Upper lobe of right lung (tissue), 1 donor: ENCODE measurements at places on chromosomes 2 and 18.

DNA sequence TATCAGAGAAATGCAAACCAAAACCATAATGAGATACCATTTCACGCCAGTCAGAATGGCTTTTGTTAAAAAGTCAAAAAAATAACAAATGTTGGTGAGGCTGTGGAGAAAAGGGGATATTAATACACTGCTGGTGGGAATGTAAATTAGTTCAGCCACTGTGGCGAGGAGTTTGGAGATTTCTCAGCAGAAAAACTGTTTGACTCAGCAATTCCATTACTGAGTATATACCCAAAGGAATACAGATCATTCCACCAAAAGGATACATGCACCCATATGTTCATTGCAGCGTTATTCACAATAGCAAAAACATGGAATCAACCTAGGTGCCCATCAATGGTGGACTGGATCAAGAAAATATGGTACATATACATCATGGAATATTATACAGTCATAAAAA is 54.5 kb upstream of the WDR75 start:
- no peak for DNase-seq

DNA sequence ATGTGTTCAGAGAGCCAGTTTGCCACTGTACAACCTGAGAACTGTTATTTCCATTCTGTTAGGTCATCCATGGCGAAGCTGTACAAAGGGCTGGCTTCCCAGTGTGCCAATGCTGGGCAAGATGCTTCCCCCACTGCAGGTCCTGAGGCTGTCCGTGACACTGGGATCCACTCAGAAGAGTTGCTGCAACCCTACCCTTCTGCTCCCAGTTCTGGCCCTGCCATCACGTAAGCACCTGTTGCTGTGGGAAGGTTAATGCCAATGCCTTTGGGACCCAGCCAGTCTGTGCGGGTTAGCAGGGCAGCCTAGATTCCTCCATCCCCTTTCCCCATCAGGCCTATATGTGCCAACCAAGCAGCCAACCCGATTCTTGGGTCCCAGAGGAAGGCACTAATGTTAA is 68.3 kb downstream of the ARHGEF33 start:
- DNase-seq, result no peak

- no peak for DNase-seq
Measured at GRCh38 chr18:10319914-10320600, 134.4 kb upstream of the APCDD1 start.

DNA sequence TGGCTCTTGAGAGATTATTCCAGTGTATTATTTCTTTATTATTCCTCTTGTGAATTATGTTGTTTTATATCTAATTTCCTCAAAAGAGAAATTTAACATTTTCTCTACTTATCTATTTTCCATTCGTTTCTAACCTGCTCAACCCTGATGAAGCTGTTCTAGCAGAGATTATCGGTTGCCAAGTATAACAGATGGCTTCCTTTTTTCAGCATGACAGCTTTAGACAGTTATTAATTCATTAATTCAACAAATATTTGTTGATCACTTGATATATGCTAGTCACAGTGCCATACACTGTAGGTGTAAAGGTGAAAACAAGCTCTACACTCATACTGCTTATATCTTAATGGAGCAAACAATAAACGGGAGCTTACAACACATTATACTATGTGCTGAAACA is 137.9 kb upstream of the UBE2E3 start:
- no peak for DNase-seq

- no peak for DNase-seq
Measured at GRCh38 chr18:8081267-8081666, 514.2 kb downstream of the PTPRM start.

DNA sequence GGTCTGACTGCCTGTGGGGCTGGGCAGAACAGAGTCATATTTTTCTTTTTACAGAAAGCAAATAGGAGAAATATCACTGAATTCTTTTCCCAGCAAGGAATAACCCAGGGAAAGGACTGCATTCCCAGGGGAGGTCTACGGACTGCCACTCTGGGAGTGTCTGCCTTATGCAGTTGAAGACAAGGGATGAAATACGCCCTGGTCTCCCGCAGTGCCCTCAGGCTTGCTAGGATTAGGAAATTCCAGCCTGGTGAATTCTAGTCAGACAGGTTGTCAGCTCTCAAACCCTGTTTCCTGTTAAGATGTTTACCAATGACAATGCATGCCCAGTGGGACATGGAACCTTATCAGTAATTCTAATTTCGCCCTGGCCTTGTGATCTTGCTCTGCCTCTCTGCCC is 30.3 kb upstream of the PDK1 start:
- DNase-seq, result no peak

DNA sequence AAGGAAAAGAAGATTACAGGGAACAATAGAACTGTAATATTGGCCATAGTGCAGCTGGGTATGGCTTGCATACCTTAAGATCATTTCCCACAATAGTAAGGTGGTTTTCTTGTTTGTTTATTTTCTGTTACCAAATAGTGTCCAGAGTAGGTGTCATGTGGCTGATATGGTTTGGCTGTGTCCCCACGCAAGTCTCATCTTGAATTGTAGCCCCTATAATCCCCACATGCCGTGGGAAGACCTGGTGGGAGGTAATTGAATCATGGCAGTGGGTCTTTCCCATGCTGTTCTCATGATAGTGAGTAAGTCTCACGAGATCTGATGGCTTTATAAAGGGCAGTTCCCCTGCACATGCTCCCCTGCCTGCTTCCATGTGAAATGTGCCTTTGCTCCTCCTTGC is 190.1 kb downstream of the ICOS start:
- no peak for DNase-seq

GRCh38 chr18:34287825-34288224 is 63.1 kb upstream of the NOL4 start:
- no peak for DNase-seq

- DNase-seq, result no peak
Measured at GRCh38 chr18:13313006-13313686, 94.6 kb downstream of the LDLRAD4 start.

- no peak for DNase-seq
Measured at GRCh38 chr18:36031407-36031806, 36.0 kb downstream of the RPRD1A start.

- DNase-seq, result no peak
Measured at GRCh38 chr2:201347138-201347537, 10.0 kb downstream of the FLACC1 start.

DNA sequence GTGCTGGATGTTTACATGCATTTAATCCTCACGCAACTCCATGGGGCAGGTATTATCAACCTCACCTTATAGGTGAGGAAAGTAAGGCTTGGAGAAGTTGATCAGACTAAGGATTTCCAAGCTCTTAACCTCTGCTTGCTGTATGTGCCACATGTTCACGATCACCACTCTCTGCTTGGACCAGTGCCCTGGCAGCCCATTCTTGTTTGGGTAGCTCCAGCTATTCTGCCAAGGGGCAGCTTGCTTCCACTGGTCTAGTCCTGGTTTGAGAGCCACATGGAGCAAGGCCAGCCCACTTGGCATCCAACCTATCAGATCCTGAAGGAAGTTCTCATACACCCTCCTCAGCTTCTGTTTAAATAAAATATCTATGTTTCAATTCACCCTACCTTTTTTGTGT is 14.3 kb downstream of the PLB1 start:
- no peak for DNase-seq
